ENCODE measurements at places on chromosomes 4 and X.

- DNase-seq = no peak
These were observed 57.5 kb upstream of the ZCCHC13 start for GRCh38 chrX:74246524-74246923.

- DNase-seq = no peak
These were observed 47.2 kb upstream of the ELOVL6 start for GRCh38 chr4:110245577-110245976.

- DNase-seq = no peak
These were observed 307.0 kb upstream of the HS3ST1 start for GRCh38 chr4:11735651-11736050.

- peak; percentile 1 for DNase-seq
These were observed at the start of gene FAM47E for GRCh38 chr4:76251441-76252270. Gene FAM47E (plus strand): TSS chr4:76251721. CDS start chr4:76251747, 26 bp downstream.

GRCh38 chrX:108833993-108834392 is 97.6 kb upstream of the IRS4 start:
- DNase-seq = no peak

- no peak for DNase-seq
These were observed 4.9 kb upstream of the PCGF3 start for GRCh38 chr4:700587-701264.

GRCh38 chr4:23320931-23321587 is 568.8 kb downstream of the PPARGC1A start:
- DNase-seq = no peak

DNA sequence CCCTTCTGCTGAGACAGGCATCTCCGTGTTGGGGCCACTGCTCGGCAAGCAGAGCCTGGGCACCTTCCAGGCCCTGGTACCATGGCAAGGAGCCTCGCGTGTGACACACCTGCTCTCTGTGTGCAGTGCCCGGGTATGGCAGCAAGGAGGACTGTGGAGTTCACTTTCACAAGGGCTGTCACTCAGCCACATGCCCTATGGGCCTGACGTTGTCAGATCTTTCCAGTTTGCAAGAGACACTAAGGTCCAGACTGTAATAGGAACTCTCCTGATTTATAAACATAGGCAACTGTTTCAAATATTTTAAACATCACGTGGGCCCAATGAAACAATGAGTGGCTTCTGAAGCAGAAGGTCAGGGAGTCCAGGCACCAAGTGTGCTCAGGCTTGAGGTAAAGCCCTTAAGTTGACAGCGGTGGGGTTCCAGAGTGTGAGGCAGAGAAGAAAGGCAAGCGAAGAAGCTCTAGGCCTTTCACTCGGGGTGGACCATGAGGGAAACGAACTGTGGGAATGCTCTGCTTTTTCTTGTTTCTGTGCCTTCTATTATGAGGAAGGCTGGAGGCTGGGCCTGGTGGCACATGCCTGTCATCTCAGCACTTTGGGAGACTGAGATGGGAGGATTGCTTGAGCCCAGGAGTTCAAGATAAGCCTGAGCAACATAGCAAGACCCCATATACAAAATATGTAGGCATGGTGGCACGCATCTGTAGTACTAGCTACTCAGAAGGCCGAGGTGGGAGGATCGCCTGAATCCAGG is 108.6 kb upstream of the TRIM2 start:
- DNase-seq = no peak

- no peak for DNase-seq
These were observed 67.6 kb upstream of the DCLK2 start for GRCh38 chr4:150010525-150011126.

GRCh38 chr4:27666943-27667342 is 806.3 kb downstream of the STIM2 start:
- DNase-seq = no peak
